ENCODE measurements at places on chromosomes 5 and 9.

GRCh38 chr9:129336601-129337331 is 158.7 kb upstream of the IER5L start:
- no peak for DNase-seq

- no peak for DNase-seq
Observed at GRCh38 chr9:86639899-86640379, 285.7 kb upstream of the TUT7 start.

DNA sequence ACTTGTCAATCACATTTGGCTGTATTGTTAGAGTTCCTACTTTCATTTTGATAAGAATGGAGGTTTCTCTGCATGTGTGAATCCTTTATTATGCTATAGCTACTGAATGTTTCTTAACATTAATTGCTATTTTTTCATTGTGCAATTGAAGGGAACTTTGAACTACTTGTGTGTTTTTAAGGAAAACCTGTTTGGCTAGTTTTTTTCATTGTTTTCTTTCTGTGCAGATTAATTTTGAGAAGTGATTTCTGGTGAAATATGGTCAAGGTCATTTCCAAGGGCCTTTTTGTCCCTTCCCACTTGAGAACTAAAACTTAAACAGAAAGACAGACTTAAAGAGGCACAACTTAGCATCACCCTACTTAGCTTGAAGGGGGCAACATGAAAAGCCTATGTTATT is 1309.2 kb upstream of the WWC1 start:
- no peak for DNase-seq

DNA sequence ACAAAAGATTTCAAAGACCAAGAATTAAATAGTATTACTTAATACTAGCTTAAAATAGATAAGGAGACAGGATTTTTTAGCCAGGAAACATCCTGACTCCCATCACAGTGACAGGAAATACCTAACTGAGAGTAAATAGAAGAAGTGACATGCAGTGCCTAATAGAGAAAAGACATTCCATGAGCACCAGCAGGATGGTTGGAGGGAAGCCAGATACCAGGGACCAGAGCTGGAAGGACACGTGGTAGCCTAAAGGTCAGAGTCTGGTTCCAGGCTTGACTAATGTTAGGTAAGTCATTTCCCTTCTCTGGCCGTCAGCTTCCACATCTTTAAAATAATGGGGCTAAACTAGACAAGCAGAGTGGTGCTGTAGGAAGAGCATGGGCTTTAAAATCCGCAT is 41.6 kb downstream of the CDK5RAP2 start:
- DNase-seq: no peak

GRCh38 chr5:143032581-143032836 is 262.3 kb downstream of the ARHGAP26 start:
- DNase-seq: no peak

- DNase-seq: no peak
Observed at GRCh38 chr5:155546075-155546474, 532.5 kb downstream of the KIF4B start.
